CD8-positive, alpha-beta memory T cell (primary cell): ENCODE measurements at places on chromosomes 1 and 21.

- DNase-seq: no peak
These were observed 91.5 kb downstream of the UROD start for GRCh38 chr1:45103534-45103933.

- DNase-seq: no peak
These were observed 1.1 kb downstream of the CHML start for GRCh38 chr1:241638909-241639622.

GRCh38 chr1:92949937-92950817 is 11.1 kb downstream of the DIPK1A start:
- no peak for DNase-seq

DNA sequence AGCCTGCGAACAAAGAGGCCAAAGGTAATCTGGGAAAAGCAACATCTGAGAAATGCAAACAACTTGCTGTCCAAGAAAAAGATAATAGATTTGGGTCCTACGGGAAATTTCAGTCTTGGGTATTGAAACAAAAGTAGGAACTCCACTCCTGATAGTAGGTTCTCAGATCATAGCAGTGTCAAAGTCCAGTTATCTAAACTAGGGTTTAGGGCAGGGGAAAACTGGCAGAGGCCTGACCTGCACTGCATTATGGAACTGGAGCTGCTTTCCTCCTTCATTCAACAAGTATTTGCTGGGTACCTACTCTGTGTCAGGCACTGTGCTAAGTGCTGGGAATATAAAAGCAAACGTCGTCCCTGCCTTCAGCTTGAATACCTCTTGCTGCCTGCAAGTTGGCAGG is 60.7 kb upstream of the NGF start:
- DNase-seq: no peak
